ENCODE measurements at places on chromosomes 12 and 14.

- peak; percentile 4 for DNase-seq
These were observed 53.4 kb downstream of the PLBD1 start for GRCh38 chr12:14514154-14514842.

- DNase-seq, result no peak
These were observed 264.1 kb downstream of the DACT1 start for GRCh38 chr14:58901826-58902225.

DNA sequence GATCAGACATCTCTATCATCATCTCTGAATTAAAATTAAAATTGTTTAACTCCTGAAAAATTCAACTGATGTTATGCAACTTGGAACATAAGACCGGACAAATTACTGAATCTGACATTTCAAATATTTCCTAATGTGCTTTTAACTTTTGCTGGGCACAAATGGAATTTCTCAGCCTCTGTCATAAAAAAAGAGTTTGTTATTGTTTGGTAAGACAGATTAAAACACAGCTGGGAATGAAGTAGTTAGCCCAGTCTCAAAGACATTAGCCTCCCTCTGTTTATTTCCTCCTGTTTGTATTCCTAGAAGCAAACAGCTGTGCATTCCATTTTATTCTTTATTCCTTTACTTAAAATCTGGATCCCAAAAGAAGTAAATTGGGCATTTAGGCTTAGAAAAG lies 29.4 kb downstream of the PLEKHA5 start:
- no peak for DNase-seq

GRCh38 chr12:92156139-92156538 lies 10.5 kb upstream of the BTG1 start:
- DNase-seq, result no peak
